NCI-H446 (cell line): ENCODE measurements at places on chromosomes 6 and 20.

- no peak for DNase-seq
Observed at GRCh38 chr6:37889051-37889450, 69.5 kb downstream of the ZFAND3 start.

- no peak for DNase-seq
Observed at GRCh38 chr20:48064929-48065328, 279.6 kb upstream of the SULF2 start.

GRCh38 chr20:35004051-35004725 lies 48.5 kb downstream of the MYH7B start:
- no peak for DNase-seq

- no peak for DNase-seq
Observed at GRCh38 chr6:31308845-31309175, 36.9 kb upstream of the HLA-C start.

DNA sequence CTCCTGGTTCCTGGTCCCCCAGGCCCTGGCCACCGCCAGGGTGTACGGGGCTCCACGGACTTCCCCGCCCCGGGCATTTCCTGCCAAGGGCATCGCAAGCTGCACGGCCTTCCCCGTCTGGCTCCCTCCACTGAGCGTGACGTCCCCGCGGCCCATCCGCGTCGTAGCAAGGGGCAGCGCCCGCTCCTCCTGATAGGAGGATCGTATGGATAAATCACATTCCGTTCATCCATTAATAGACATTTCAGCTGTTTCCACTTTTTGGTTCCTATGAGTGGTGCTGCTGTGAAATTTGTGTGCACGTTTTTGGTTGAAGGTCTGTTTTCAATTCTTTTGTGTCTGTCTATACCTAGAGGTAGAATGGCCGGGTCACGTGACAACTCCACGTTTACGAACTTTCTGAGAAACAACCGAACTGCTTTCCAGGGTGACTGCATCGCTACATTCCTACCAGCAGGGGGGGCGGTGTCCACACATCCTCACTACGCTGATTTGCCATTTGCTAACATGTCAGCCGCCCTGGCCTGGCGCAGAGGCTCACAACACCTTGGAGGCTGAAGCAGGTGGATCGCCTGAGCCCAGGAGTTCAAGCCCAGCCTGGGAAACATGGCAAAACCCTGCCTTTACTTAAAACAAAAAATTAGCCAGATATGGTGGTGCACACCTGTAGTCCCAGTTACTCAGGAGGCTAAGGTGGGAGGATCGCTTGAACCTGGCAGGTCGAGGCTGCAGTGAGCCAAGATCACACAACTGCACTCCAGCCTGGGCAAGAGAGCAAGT lies 37.7 kb downstream of the KCNQ2 start:
- DNase-seq = peak; percentile 72

GRCh38 chr6:86128130-86128814 lies 485.6 kb upstream of the SYNCRIP start:
- DNase-seq = no peak

- DNase-seq = peak; percentile 46
Observed at GRCh38 chr20:63974402-63975200, 4.8 kb downstream of the SAMD10 start.

DNA sequence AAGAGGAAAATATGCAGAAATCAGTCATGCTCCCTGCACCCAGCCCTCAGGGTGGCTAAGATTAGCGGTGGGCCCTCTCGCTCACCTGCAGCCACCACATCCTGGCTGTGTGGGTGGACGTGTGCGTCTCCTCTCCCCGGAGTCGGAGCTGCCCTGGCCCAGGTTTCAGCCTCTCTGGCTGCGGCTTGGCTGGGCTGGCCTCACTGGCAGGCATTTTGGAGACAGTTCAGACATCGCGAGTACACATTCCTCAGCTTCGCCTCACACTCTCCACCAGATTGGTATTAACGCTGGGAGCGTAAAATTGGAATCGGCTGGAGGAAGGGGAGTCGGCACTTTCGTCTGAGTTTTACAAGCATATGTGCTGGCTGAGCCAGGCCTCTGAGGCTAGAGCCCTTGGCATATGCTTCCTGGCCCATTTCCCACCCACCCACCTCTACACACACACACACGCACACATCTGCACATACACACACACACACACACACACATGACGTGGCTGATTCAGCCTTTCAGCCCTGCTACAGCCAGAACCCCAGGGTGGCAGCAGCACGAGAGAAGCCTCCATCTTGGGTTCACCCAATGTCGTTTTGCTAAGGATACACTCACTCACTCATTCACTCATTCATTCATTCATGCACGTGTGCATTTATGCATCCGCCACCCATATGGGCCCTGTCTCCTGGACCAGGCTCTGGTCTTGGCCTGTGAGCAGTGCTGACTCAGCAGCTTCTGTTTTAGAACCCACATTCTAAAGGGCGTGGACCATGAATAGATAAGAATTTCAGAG lies 42.9 kb downstream of the BCAS4 start:
- peak; percentile 30 for DNase-seq

- DNase-seq = no peak
Observed at GRCh38 chr20:16191496-16191895, 381.8 kb downstream of the KIF16B start.

- DNase-seq = no peak
Observed at GRCh38 chr6:97067045-97067444, 142.5 kb downstream of the KLHL32 start.

GRCh38 chr6:105292689-105293339 lies 110.1 kb downstream of the PREP start:
- DNase-seq = no peak

- no peak for DNase-seq
Observed at GRCh38 chr6:148530394-148530953, 187.8 kb downstream of the SASH1 start.

DNA sequence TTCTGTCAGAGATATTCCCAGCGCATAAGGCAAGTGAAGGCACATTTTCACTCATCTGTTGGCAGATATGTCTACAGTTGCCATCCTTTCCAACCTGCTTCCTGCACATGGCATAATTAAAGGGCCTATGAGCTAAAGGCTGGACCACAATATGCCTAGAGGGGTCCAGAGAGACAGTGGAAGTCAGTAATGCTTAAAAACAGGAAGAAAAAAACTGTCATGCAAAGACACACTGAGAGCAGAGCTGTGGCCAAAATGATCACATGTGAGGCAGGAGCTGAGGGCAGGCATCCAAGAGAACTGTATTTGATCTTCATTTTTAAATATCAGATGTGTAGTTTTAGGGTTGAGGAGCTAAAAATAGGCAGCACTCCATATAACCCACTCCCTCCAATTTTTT lies 125.0 kb upstream of the BACH2 start:
- DNase-seq = peak; percentile 41

GRCh38 chr6:42756722-42757121 lies 10.8 kb upstream of the TBCC start:
- DNase-seq = no peak

GRCh38 chr6:36874443-36875249 lies at the start of gene PPIL1:
Gene PPIL1 (minus strand): TSS chr6:36874803. CDS start chr6:36874772, 31 bp downstream.
- peak; percentile 96 for DNase-seq

DNA sequence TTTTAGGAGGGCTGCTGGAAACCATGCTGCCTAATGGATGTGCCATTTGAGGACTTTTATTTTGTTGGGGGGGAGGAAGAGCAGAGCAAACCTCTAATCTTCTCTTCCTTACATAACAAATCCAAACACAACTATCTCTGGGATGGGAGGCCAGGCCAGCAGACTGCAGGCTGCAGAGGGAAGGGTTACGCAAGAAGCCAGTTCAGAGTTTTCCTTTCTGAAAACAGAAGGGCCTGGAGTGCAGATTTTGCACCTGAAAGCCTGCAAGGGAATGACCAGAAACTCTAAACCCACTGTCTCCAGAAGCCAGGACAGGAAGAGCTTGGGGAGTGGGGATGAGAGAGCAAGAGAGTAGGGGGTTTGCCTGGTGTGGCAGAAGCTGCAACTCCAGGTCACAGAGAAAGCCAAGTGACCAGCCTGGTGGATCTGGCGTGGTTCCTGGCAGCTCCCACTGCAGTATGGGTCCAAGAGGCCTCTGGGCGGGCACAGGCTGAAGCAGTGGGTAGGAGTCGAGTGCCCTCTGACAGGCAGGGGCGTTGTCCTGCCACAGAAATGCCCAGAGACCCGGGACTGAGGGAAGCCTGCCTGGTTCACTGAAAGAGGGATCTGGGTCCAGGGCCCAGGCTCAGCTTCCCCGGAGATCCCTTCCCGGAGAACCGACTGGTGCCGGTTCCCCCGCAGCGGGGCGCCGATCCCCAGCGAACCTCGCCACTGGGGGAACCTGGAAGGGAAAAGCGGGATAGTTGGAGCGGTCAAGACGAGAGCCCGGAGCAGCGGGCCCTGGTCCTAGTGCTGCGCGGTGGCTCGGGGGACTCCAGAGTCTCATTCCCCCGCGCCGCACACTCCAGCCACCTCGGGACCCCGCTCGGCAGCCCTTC lies 6.7 kb downstream of the MAFB start:
- no peak for DNase-seq

DNA sequence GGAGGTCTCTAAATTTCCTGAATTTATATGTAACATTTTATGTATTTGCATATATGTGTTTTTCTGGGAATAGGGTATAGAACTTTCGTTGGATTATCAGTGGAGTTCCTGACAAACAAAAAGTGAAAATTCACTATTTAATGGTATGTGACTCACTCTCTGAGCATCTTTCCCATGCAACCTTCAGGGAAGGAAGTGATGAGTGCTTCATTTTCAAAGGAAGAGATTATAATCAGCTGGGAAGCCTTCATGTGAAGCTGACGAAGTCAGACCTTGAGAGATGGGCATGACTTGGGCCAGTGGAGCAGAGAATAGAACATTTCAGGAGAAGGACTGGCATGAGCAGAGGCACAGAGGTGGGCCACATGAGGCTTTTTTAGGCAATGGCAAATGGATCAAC lies 72.7 kb downstream of the FAXC start:
- no peak for DNase-seq

DNA sequence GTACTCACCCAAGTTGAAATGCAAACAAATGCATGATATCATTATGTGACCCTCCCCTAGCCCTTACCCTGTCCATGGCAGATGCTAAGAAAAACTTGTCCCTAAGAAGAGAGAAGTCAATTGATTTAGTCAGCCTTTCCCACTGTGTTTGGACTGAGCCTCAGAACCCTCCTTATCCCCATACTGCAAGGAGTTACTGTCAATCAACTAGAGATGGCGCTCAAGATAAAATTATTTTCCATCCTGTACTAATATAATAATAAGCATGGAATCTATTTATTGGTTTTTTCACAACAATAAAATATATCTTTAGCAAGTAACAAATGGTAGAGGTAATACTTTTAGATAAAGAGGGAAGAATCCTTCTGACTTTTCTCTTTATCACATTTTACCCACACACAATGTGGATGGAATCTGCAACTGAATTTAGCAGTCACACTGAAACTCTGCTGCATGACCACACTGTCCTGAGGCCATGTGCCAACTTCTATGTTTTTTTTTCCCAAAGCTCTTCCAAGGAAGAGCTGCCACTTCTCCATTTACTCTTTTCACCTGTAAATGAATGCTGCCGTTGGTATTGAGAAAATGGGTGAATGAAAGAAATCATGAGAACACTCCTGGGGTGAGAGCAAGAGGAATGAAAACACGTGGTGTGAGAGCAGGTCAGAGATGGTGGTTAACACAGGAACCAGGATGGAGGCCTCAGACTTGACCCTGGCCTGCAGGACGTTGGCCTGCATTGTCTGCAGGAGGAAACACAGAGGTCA lies 10.5 kb downstream of the NT5E start:
- DNase-seq = no peak
